ENCODE measurements at places on chromosomes 2 and 18. TPM values are rescaled to one million over a fixed set of nuclear protein-coding genes. Genes with fewer than 3 reads are reported as not detected.

- no peaks in the 10 kb centered on the region for H3K27me3 ChIP-seq
- no peaks in the 10 kb centered on the region for H3K36me3 ChIP-seq
- no peak for DNase-seq
Observed at GRCh38 chr2:54901224-54901986, 148.8 kb downstream of the RTN4 start.

DNA sequence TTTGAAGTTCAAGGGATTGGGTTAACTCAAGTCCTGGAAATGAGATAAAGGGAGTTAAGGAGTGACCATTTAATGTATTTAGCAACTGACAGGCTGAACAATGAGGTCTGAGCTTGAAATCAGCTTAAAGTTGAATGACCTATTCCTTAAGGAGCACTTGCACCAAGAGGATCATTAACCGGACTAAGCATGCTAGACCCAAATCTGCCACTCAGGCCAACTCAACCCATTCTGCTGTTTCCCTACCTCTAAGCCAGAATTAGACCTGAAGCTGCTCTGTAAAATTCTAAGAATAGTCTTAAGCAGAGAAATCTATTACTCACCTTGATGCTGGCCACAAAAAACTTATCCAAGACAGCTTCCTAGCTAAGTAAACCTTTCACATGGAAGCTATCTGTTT, 59.8 kb downstream of the SPRED2 start:
- H3K36me3 ChIP-seq, result no peaks in the 10 kb centered on the region
- H3K4me3 ChIP-seq, result no peak overlapping the region
- no peak overlapping the region for H3K27ac ChIP-seq

Gene CFAP65
- 1.2 TPM for total RNA-seq

Gene TUBB8B
- total RNA-seq, result not detected

Gene RAX
- total RNA-seq, result not detected
